Tibial artery (tissue), 4 donors: ENCODE measurements at places on chromosomes 12 and 14.

DNA sequence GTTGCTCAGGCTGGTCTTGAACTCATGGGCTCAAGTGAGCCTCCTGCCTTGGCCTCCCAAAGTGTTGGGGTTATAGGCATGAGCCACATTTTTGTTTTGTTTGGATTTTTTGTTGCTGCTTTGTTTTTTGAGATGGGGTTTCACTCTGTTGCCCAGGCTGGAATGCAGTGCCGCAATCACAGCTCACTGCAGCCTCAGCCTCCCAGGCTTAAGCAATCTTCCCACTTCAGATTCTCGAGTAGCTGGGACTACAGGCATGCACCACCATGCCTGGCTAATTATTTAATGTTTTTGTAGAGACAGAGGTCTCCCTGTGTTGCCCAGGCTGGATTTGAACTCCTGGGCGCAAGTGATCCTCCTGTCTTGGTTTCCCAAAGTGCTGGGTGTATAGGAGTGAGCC is 5.7 kb upstream of the PLEK2 start:
- DNase-seq = no peak

DNA sequence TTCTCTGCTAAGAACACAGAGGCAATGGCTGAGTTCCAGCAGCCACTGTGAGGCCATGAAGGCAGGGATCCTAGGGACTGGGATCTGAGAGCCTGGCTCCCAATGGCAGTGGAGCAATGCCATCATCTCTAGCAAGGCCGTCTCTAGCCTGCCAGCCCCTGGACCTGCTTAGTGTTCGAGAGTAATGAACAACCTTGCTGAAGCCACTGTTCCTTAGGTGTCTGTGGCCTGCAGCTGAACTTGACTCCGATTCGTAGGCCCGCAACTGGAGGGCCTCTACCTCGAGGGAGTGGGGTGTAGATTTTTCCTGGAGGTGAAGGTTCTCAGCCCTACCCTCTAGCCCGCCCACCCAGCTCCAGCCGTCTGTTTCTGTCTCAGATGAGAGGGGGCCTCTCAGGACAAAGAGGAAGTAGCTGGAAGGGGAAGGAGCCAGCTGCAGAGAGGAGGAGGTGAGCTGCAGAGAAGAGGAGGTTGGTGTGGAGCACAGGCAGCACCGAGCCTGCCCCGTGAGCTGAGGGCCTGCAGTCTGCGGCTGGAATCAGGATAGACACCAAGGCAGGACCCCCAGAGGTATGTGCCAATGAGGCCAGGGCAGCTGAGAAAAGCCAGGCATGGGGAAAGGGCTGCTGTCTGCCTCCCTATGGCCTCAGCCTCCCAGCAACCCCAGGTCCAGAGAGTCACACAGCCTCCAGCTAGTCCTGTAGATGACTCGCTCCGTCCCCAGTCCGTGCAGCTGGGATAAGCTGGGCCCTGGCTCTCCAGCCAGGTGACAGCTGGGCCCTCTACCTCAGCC is at the start of gene PLD4:
Gene PLD4, plus strand, starts transcription at position 459 of the 793 bp plus-strand sequence. CDS start 2,262 bp downstream, outside the sequence.
- DNase-seq = no peak

- DNase-seq = no peak
These were observed 157.0 kb upstream of the CPNE8 start for GRCh38 chr12:39062266-39062996.

- no peak for DNase-seq
These were observed 10.9 kb downstream of the RGS6 start for GRCh38 chr14:71942904-71943694.

- no peak for DNase-seq
These were observed 57.2 kb upstream of the CDKL1 start for GRCh38 chr14:50453869-50454268.

DNA sequence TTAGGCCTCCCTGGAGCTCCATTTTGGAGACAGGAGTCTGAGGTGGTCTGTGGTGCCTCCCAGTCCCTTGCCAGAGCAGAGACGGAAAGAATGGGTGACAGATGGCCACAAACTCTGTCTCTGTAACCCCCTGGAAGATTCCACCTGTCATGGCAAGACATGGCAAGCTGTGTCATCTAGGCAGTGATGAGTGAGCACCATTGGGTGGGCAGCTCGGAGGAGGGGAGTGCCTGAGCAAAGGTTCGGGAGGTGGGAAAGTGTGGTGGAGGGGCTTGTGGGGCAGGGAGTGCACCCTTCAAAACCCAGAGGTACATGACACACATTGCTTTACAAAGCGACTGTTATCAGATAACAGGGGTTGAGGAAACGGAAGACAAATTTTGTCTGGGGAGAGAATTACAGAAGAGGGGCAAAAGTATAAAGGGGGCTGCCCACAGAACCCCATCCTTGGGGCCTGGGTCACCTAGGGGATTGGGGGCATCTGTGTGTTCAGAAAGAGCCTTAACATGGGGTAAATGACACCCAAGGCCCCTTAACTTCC is 3.5 kb downstream of the RIN3 start:
- no peak for DNase-seq
